Dorsolateral prefrontal cortex (tissue), 122 donors: ENCODE measurements at places on chromosomes 3 and 15.

DNA sequence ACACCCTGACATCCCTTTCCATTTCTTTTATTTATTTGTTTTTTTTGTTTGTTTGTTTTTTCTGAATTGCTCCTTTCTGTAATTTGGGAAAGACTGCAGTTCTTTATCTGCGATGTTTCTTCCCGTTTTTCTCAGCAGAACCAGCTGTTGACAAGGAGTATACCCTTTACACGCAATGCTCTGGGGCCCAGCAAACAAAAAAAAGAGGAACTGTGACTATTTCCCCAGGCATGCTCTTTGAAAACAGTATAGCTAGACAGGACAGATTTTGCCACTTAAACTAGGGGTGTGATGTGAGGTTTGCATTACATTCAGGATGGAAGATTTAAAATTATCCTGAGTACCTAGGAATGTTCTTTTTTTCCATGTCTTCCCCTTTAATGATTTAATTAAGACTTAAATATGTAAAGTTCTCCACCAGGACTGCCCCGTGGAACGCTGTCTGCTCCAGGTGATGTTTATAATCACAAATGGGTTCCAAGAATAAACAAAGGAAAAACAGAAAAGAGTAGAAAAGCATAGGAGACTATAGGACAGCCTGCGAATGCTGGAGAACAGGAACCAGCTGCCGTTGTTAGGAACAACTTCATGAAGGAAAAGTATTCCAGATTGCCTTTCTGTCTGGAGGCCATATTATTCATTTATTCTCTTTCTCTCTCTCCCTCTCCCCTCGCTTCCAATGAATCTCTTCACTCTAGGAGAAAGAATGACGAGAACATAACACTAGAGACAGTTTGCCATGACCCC, 43.3 kb downstream of the TGFBR2 start:
- no peak for DNase-seq

DNA sequence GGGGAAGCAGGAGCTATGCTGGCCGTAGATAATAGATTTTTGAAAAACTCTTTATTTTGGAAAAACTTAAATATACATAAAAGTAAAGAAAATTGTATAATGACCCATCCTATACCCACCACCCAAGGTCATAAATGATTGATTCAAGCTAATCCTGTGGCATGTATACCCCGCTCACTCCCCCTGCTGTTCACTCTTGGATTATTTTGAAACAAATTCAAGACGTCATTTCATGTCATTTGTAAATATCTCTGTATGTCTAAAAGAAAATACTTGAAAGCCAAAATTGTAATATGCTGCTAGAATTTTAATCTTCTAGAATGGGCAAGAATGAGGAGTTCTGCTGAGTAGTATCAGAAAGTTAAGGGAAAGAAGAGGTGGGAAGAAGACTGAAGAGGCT, 241.7 kb downstream of the FEZF2 start:
- DNase-seq, result no peak

GRCh38 chr15:43187544-43188155, 2.4 kb downstream of the CCNDBP1 start:
- no peak for DNase-seq

GRCh38 chr3:177361081-177361938, 164.0 kb upstream of the TBL1XR1 start:
- no peak for DNase-seq

- DNase-seq, result no peak
These were observed 2.1 kb downstream of the ISL2 start for GRCh38 chr15:76338486-76339304.

DNA sequence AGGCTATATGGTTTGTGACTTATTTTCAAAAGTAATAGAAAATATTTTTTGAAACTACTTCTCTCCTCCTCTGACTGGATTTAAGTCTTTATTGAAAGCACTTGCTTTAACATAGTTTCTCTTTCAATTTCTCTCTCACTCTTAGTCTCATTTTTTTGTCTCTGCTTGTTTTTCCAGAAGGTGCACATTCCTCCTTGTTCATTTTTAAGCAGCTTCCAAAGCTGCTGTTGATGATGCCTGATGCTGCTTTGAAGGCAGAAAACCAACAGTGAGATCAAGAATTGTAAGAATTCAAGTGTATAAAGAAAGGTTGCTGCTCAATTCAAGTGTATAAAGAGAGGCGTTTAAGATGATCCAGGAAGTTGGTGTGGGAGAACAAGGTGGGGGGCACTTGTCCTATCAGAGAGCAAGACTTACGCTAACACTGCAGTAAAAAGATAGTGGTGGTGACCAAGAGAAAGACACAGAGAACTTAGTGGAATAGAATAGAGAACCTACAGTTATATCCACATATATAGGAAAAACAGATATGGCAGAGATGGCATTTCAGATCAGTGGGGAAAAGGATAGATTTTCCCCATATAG, 12.1 kb downstream of the NR2C2 start:
- no peak for DNase-seq

- no peak for DNase-seq
These were observed 279.3 kb upstream of the RASGRP1 start for GRCh38 chr15:38843736-38844590.

DNA sequence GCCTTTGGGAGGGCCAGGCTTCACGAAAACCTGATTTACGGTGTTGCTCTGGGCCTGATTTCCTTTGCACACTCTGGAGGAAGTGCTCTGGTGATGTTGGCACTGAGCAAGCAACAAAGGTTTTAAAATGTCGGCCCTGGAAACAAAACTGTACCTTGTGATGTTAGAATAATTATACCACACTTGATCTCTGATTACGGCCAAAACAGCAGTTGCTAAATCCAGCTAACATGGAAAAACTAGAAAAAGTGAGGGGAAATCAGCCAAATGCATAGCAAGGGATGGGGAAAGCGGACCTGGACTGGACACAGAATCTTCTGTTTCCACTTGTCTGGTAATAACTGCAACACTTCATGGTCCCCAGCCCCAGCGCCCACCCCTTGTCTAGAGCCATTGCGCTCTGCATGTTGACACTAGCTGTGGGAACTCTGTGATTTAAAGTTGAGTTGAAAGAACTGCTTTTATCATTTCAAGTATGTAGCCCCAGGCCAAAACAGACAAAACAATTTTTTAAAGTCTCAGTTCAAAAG, 120.1 kb downstream of the VGLL4 start:
- no peak for DNase-seq

DNA sequence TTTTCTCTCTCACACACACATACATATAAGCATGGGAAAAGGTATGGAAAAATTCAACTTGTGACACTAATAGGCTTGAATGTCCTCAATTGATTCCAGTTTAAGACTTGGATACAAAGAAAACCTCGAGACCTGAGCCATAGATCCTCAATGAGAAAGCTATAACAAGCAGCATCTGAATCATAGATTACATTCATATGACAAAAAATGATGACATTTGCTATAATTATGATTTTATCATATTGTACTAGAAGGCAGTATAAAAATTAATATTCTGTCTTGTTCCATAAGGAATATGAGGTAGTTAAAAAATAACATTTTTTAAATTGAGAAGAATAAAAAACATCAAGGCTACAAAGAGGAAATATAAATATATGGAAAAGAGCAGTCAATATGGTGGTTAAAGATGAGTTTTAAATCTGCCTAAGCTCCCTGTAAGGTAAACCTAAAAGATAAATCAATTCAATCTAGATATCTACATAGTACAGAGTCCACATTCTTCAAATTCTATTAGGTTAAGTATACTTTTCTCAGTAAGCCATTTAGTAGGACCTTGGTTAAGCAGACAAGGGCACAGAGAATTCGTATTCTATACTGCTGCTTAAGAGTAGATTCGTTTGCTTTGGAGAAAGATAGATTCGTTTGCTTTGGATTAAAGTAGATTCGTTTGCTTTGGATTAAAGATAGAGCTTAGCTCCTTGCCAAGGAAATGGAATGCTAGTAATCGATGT, 175.7 kb downstream of the STAG1 start:
- DNase-seq, result no peak
